CD4-positive, alpha-beta T cell treated with Interleukin-6 at 100 ng/mL for 8 hours (primary cell): ENCODE measurements at places on chromosomes 6 and 20.

- DNase-seq: peak; percentile 51
Measured at GRCh38 chr20:50980851-50981713, 22.5 kb downstream of the MOCS3 start.

DNA sequence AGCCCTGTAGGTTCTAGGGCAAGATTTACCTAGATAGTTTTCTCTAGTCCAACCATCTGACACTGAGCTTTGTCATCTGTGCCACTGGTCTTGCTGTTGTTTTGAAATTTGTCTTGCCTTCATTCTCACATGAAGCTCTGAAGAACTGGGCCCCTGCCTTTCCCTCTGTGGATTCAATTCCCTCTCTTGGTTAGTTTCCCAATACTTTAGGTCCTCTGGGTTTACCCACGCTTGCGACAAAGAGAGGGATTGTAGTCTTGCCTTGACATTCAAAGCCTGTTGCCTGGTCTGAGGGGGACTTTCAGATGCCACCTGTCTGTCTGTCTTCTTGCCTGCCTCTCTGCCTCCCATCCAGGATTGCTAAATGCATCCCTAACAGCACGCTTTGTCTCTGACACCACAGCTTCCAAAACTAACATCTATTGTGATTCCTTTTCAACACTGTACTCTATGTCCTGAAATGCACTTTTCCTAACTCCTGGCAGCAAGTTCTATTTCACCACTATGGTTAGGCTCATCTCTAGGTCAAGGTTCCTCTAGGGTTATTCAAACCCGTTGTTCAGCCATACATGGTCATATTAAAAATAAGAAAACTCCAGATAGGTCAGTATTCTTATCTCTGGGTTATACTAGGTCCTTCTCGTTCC, 25.5 kb upstream of the MANEA start:
- DNase-seq: no peak

DNA sequence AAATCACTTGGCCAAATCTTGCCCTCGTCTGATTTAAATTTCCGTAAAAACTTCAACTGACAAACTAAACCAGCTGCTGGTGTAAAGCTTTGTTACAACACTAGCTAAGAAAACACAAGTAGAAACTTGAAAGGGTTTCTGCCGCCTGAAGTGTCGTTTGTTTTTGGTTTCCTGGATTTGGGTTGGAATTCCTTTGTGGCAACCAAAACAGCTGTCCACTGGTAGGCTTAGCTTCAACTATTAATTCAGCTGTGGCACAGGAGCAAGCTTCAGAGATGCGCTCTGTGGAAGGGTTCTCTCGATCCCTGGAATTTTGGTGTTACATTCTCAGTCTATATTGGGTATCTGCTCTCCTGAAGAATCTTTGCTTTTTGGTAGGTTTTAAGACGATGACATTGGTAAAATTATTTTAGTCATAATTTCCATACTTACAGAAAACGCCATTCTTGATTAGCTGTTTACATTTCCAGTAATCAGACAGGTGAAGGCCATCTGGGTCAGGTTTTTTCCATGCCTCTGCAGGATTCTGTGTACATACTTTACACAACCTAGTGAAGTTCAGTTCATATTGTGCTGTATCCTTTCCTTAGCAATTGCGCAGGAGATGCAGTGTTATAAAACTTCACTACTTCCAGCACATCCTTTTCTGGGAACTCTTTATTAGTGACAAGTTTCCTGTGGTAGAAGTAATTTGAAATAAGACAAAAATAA, 29.9 kb upstream of the SAMD3 start:
- DNase-seq: no peak

- DNase-seq: no peak
Measured at GRCh38 chr20:23150304-23151007, 64.3 kb upstream of the CD93 start.

- DNase-seq: no peak
Measured at GRCh38 chr6:109170333-109170732, 75.0 kb downstream of the CEP57L1 start.

DNA sequence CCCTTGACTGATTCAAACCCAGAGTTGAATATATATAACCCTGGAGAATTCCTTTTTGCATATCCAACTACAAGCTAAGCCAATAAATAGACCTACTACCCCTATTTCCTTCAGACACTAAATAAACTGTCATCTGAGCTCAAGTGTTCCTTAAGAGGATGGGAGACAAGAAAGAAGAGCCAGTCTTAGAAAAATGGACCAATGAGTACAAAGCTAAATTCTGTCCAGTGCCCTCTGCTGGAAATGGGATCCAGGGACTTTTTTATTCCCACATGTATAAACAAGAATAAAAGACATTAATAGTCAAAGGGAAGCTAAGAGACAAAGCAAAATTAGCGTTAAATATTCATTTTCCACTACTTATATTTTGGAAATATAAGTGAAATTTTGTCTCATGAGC, 4.8 kb downstream of the PPP1R10 start:
- DNase-seq: no peak

GRCh38 chr20:56626367-56627121, 2.6 kb upstream of the TFAP2C start:
- DNase-seq: no peak

GRCh38 chr20:40956542-40957264, 71.9 kb upstream of the TOP1 start:
- no peak for DNase-seq

- no peak for DNase-seq
Measured at GRCh38 chr6:24524805-24525204, 30.0 kb downstream of the ALDH5A1 start.

DNA sequence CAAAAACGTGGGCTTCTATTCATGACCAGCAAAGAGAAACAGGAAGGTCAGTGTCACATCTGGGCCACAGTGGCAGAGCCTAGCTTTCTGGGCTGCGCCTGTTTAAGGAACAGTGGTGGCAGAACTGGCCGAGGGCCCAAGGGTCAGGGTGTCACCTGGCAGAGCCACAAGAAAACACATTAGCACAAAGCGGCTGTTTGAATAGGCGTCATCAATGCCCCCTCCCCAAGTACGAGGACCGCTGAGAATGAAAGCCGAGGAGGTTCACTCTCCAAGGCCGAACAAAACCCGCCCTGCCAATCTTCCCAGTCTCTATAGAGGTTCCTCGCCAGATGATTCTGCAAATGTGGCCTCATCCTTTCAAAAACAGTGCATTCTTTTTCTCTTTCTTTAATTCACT, 125.2 kb upstream of the TRAF3IP2 start:
- no peak for DNase-seq

DNA sequence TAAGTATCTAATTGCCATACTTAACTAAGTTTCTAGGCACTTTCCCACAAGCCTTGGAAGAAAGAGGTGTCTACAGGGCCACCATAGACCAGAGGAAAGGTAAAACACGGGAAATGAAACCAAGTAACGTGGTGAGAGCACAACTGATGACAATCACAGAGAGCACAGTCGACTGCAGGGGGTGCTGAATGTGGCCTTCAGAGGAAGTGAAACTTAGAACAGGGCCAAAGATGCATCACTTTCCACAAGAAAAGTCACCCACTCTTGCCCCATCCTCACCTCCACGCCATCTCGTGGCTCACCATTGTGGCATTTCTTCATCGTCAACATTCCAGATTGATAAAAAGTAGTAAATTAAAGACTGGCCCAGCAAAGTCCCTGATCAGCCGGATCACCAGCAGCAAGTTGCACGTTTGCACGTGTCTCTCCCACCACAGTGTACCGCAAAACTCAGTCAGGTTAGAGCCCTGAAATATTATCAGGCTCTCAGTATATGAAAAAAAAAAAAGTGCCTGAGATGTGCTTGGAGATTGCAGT, 31.4 kb downstream of the HIVEP2 start:
- peak; percentile 74 for DNase-seq

DNA sequence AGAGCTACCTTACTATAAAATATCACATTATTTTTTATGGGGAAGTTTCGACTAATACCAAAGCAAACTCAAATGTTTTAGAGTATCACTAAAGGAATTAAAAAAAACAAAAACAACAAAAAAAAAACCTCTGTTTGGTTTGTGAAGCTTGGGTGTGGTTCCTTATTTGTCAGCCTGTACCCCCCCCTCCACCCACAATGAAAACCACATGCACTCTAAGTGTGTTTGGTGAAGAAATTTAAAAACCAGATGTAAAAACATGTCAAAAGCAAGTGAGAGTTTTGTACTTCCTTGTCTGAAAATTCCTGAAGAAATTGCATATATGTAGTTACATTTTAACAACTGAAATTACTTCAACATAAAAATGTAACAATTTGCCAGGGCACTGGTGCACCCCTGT, 3.1 kb downstream of the STK38 start:
- DNase-seq: peak; percentile 69

DNA sequence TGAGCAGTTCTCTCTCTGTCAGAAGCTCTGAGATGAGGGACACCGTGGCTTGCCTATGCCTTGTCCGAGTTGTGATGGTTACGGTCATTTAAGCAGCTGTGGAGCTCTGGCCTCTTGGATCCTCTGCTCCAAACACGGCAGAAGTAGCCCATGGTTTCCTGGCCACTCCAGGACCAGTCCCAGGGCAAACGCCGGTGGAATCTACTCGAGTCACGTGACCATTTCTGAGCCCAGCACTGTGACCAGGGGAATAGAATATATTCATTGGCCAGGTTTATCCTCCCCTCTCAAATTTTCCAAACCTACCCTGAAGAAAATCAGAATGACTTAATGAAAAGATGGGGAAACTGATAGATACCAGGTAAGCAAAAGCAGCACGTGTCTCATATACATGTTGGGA, 152.8 kb downstream of the TTLL2 start:
- DNase-seq: no peak

DNA sequence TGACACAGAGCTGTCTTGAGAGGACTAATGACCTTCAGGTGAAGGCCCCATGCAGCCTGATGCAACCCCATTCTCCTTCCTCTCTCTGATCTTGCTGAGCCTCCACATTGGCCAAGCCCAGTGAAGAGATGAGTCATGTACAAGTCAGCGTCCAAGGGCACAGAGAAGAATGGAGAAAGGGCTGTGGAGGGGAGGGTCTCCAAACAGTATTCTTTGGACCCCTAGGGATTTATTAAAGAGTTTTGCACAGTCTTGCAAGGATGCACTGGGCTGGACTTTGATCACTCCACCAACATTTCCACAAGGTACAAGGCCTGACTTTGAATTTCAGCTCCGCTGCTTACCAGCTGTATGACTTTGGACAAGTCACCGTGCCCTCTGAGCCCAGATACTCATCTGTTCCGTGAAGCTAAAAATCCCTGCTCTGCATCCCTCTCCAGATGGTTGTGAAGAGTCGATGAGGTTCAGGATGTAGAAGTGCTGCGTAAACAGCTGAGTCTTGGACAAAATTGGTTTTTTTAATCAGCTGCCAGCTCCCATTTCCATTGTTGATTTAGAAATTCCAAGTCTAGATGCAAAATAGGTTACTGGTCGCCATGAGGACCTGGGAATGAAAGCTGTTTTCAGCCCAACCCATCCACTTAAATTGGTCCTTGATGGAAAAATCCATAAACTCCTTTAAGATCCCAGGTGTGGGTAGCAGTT, 14.1 kb upstream of the KCNG1 start:
- no peak for DNase-seq

DNA sequence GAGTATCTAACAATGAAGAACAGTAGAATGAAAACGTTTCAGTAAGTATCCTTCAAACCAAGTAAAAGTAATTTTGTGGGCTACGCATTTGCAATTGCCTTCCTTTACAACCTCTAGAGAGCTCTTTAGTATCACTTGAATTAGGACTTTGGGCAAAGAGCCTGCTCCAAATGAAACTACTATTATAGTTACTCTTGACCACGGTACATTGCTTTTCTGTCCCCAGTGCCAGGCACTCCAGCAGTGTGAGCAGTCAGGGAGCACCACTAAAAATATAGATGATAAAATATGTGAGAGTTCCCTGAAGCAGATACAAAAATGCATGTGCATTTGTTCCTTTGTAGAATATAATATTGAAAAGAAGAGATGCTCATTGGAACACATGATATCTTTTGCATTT, 450.1 kb upstream of the MANEA start:
- no peak for DNase-seq

DNA sequence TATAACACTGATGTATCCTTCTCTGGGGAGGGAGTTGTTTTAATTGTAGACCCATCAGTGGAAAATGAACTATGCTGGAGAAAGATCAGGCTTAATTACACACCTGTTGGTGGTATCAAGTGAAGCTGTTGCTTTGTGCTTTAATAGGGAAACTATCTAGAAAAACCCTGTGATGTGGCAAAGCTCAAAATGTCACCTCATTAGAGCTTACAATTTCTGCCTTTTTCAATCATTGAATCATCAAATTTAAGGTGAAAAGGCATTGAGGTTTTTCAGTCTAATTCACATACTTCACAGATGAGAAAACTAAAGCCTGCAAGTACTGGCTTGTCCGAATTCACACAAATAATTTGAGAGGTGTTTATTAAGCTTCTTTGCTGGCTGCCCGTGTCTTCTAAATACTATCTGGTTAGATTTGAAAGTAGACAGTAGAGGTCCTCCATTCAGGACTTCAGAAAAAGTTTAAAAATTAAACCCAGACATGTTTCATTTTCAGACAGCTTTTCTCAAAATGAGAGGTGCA, 143.3 kb upstream of the MAP3K7 start:
- DNase-seq: no peak

DNA sequence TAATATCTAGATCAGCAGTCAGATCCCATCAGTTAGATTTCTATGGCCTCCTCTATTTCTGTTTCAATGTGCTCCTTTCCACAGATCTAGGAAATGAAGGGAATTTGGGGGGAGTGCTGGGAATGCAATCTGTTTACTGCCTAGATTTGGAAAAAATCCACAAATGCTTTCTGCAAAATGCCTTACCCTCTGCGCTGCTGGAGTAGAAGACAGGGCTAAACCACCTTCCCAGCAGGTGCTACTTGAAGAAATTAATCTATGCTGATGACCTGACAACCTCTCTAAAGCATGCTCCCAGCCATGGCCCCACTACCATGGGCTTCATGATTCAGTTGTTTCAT, 46.2 kb downstream of the LY86 start:
- no peak for DNase-seq

DNA sequence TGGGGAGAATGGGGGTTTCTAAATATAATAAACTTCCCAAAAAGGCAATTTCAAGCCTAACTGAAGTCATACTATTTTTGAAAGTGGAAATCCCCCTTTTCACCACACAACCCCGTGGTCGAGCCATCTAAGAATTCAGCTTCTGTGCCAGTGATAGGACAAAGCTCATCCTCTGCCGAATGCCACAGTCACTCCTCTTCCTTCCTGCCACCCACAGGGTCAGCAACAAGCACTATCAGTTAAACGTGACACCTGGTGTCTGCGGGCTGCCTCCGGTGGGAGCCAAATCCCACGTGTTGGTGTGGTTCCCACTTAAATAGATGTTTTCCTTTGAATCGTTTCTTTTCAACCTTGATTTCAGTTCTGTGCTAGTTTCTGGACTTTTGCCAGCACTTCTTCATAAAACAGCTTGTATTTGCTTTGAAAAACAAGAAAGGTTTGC, 60.7 kb downstream of the TNFAIP3 start:
- DNase-seq: peak; percentile 73
